ENCODE measurements at places on chromosomes 1 and 21.

DNA sequence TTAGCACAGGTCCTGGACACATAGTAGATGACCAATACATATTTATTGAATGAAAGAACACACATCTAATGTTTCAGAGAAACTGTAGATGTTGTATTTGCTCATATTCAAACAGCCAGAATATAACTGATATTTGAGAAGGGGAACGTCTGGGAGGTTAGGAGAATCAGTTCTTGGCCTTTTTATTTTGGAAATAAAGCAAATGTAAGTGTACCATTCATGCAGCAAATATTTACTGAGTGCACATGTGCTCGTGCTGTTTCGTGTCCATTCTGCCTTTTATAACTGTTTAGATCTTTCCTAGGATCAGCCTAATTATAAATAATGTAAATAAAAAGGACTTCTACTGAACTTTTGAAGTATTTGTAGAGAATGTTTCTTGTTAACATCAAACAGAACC, 103.8 kb downstream of the GREM2 start:
- no peak for DNase-seq

DNA sequence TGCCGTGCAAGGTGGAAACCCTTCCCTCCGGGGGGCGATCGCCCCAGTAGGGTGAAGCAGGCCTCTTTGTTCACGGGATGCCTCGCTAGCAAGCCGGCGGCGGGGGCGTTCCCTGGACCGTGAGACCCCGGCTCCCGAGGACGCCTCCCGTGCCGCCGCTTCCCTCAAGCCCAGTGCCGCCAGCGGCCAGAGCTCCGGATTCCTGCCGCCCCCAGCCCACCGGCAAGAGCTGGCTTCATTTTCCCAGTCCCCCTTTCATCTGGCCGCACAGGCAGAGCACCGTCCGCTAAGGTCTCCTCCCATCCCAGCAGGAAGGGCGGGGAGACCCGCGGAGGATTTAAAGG, 16.3 kb downstream of the IER5 start:
- DNase-seq = no peak

- DNase-seq = no peak
These were observed 6.2 kb upstream of the ERO1B start for GRCh38 chr1:236287757-236288619.

GRCh38 chr1:152089014-152089674, at the start of gene TCHHL1:
TSS of gene TCHHL1 (minus strand) at chr1:152089064. CDS start at chr1:152088143, 921 bp downstream.
- DNase-seq = no peak

- DNase-seq = no peak
These were observed 5.8 kb upstream of the RUNX3 start for GRCh38 chr1:24935615-24936484.

DNA sequence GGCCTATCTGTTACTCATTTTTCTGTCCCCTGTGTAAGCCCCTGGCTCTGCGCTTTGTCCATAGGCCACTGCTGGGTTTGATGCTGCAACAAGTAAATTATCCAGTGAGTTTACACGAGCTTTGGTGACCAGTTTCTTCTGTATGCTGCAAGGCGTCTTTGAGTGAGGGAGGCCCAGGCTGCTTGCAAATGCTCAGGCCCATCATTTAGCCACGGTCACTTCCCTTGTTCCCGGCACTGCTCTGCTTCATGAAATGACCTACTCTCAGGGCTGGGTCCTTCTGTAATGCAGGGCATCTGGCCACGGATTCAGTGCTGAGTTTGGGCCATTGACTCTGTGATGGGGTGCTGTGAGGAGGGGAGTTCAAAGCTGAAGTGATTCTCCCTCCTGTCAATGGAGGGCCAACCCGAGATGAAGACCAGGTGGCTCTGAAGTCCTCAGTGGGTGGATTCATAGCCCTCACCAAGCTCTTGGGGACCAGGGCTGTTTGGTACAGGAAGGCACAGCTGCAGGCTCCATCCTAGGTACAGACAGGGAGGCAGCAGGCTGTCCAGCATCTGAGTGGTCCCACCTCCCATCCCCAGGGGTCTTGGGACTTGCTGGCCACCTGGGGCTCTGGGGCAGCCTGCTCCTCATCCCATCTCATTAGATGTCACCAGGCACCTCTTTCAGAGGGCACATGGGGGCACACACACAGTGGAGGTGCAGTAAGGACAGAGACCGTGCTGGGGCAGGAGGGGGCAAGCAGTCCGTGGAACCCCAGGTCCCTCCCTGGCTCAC, 21.7 kb downstream of the LHX4 start:
- no peak for DNase-seq

GRCh38 chr1:57026624-57027354, 61.0 kb upstream of the C8B start:
- peak; percentile 7 for DNase-seq

- peak; percentile 86 for DNase-seq
These were observed 30.5 kb upstream of the LRIG2 start for GRCh38 chr1:113042285-113043143.

- no peak for DNase-seq
These were observed 22.4 kb upstream of the DDOST start for GRCh38 chr1:20683614-20684013.

GRCh38 chr1:176032040-176032645, 174.9 kb downstream of the COP1 start:
- no peak for DNase-seq

DNA sequence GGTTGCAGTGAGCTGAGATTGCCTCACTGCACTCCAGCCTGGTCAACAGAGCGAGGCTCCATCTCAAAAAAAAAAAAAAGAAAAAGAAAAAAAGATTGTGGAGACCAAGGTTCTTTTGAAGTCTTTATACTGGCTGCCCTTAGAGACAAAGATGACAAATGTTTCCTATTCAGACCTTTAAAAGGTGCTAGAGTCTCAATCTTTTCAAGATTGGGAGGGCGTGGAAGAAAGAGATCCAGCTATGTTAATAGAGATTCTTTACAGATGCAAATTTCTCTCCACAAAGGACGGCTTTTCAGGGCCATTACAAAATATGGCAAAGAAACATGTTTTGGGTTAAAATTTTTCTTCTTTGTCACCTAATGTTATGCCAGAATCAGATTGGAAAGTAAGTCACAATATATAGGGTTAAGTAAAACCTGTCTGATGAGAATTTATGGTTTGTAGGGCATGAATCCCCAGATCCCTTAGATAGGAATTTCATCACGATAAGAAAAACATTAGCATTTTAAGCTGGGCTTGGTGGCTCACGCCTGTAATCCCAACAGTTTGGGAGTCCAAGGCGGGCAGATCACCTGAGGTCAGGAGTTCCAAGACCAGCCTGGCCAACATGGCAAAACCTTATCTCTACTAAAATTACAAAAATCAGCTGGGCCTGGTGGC, 13.0 kb upstream of the MORC3 start:
- DNase-seq = no peak

- no peak for DNase-seq
These were observed 71.3 kb downstream of the GRIK3 start for GRCh38 chr1:36963006-36963405.

DNA sequence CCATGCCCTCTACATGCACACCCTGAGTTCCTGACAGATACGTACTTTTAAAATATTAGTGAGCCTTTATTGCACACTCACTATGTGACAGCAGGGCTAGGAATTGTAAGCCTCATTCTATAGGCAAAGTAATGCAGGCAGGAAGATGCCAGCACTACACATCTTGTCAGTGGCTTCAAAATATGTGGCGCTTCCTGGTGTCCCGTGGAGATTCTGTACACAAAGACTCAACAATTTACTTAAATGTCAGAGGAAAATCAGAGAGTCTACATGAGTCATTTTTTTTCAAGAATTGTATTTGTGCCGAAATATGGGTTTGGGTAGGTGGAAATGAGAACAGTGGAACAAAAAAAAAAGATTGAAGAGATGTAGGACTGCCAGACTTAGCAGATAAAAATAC, 27.6 kb downstream of the RNASEL start:
- DNase-seq = no peak

DNA sequence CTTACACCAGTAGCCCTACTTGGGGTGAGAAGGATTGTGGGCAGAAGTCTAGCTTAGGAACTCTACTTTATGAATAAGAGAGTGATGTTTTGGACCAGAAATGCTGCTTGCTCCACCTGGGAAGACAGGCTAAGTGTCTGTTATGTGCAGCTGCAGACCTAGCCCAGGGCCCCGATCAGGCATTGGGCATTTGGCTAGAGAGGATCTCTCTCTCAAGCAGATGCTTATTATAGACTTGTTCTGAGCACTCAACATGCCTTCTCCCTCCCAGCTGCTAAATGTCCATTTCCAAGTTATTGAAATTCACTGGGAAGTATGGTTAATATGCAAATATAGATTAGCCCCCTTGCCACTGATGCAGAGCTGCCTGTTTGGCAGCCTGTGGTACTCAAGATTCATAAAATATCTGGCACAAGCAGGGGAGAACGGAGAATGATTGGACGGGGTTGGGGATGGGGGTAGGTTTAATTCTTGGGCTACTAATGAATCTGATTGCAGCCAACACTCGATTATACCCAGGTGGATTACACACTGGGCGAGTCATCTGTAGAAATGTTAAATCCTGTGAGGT, 115.9 kb downstream of the KCND3 start:
- DNase-seq = no peak

GRCh38 chr1:170732252-170732588, 68.3 kb downstream of the PRRX1 start:
- no peak for DNase-seq

DNA sequence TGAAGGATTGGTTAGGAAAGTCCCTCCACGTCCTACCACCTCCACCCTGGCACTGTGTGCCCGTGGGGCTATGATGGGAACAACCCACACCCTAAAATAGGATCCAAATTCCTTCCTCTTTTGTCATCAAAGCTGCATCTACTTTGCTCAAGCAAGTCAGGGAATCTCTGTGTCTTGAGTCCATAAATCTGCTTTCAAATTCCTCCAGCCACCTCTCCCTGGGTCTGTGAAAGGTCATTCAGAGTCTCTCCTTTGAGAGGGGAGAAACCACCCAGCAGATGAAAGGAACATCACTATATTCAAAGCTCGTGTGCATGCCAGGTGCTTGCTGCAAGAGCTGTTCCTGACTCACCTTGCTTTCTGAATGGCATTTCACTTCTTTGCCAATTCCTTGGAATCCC, 243.6 kb downstream of the TM2D1 start:
- peak; percentile 91 for DNase-seq

DNA sequence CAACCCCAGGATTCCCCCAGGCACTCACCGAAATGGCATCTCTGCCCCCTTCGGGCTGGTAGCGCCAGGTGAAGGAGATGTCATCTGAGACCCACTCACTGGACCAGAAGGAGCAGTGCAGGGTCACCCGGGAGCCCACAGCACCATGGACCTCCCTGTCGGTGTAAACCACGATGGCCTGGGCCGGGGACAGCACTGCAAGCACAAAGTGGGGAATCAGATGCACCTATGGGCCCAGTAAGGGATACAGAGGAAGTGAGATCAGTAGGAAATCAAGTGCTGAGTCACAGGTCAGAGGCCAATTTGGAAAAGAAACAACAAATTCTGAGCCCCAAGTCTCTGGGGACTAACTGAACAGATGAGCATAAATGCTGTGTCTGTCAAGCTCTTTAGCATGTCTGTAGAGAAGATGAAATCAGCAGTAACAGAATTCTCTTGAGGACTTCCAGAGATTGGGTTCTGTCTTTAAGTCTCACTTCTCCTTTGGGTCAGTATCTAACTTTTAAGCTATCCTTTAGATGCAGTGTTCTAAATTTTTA, 2.5 kb downstream of the MPZ start:
- DNase-seq = no peak

DNA sequence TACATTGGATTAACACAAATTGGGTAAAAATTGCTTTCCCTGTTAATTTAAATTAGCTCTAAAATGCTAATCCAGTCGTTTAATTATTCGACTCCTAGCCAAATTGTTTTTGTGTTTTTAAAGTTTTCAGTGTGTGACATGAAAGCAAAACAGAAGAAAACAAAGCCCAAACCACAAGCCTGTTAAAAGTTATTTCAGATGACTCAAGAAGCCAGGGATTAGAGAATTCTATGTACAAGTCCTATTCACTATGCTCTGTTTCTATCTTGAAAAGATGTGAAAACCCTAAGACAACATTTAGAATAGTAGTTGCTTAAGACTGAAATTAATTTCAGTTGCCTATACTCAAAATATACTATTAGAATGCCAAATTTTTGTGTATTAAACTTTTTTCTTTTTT, 294.8 kb upstream of the ADAMTS5 start:
- no peak for DNase-seq

GRCh38 chr1:10691740-10692125, 104.7 kb downstream of the CASZ1 start:
- DNase-seq = no peak

DNA sequence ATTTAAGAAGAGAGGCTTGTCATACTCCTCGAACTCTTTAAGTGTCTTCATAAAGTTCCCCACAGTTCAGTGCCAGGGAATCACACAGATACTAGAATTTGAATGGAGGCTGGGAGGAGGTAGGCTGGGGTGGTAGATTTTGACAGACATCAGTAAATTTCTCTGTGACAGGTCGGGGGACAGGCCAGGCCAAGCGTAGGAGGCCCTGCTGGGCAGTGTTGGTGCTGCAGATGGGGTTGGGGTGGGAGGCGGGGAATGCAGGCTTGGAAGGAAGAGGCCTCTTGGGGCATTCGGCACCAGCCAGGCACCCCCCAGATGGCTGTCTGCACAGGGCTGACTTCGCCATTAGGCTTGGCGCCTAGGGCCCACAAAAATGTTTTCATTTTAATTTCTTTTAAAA, 84.0 kb downstream of the MAN1C1 start:
- DNase-seq = no peak

- DNase-seq = no peak
These were observed 90.9 kb downstream of the MAN1C1 start for GRCh38 chr1:25707280-25708016.

- peak; percentile 93 for DNase-seq
These were observed 96.6 kb downstream of the SEC16B start for GRCh38 chr1:177873238-177873637.

GRCh38 chr21:39009587-39010225, 173.5 kb downstream of the PSMG1 start:
- no peak for DNase-seq

DNA sequence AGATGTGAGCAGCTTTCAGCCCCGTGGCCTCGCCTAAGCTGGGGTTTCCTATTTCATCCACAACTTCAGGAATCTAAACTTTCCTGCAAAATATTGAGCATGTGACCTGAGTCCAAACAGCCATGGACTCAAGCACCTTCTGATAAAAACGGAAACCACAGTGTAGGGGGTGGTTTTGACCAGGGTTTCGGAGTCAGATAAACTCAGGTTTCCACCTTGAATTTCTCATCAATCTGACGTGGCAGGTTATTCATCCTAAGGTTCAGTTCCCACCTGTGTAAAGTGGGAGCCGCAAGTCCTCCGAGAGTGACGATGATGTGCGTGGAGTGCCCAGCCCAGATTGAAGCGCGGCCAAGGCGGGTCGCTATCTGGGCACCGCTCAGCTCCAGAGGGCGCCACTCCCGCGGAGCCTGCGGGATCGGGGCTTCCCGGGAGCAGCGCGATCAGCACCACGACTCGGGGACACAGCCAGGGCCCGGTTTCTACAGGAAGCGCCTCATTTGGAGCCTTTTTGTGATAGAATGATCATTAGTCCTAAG, 871 bp upstream of the ETS2 start:
- DNase-seq = peak; percentile 93

All from foreskin keratinocyte (primary cell).